ENCODE measurements at places on chromosomes 1 and 21. TPM values are rescaled to one million over a fixed set of nuclear protein-coding genes. Genes with fewer than 3 reads are reported as not detected.

DNA sequence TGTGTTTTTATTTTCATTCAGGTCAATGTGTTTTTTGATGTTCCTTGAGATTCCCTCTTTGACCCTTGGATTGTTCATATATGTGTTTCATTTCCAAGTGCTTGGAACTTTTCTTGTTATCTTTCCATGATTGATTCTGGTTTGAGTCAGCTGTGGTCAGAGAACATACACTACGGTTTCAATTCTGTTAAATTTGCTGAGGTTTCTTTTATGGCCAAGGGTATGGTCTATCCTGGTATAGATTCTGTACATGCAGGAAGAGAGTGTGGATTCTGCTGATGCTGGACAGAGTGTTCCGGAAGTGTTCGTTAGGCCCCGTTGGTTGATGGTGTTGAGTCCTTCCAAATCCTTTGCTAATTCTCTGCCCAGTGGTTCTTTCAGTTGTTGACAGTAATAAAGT is 98.5 kb upstream of the COL6A1 start:
- H3K27ac ChIP-seq = no peak overlapping the region
- H3K4me1 ChIP-seq = peaks cover 5% of the 10 kb centered on the region
- no peak for DNase-seq

DNA sequence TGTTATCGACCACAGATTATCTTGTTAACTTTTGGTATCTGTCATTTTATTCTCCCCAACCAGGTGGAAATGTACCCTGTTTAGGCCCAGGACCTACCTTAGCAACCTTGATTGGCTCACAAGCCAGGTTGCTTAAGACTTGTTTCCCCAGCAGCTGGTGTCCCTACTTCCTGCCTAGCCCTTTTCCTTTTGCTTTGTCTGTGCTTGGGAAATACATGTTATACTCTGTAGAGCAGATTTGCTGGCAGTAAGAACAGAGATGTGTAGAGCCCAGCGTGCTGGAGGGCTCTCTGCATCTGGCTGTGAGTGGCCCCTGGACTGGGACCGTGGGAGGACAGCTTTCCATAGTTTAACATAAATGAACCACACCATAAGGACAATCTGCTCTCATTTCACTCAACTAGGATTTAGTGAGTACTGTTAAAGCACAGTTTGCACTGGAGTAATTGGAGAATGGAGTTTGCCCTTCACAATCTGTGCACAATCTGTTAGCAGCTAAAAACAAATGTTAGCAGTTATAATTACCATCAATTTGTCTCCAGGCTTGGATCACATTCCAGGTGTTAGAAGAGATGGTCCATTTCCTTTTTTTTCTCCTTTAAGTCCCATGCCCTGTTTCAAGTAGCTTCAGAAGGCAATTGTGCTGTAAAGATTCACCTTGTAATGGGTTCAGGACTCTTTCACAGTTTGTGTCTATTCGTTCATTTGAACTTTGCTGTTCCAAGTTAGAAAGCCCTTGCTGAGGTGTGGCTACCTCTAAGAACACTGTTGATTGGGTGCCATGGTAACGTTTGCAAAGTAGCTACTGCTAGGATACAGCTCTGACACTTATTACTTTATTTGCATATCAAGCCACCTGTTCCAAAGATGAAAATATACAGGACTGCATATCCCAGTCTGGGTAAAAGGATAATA is at the start of gene APOBEC4:
TSS of gene APOBEC4 (minus strand) at position 770 of the 915 bp plus-strand sequence. CDS start 4,535 bp downstream, outside the sequence.
- no peak for DNase-seq
- H3K27me3 ChIP-seq = no peaks in the 10 kb centered on the region
- H3K4me1 ChIP-seq = peaks cover 15% of the 10 kb centered on the region
- peak within 1 kb of the TSS; percentile 83 for H3K27ac ChIP-seq
- peaks cover 4% of the 10 kb centered on the region for H3K36me3 ChIP-seq

GRCh38 chr1:33578557-33579448 is 106.4 kb downstream of the ZSCAN20 start:
- H3K27ac ChIP-seq = no peak overlapping the region
- no peak overlapping the region for H3K4me3 ChIP-seq
- H3K36me3 ChIP-seq = no peaks in the 10 kb centered on the region
- H3K4me1 ChIP-seq = peaks cover 5% of the 10 kb centered on the region
- H3K27me3 ChIP-seq = peaks cover 23% of the 10 kb centered on the region

DNA sequence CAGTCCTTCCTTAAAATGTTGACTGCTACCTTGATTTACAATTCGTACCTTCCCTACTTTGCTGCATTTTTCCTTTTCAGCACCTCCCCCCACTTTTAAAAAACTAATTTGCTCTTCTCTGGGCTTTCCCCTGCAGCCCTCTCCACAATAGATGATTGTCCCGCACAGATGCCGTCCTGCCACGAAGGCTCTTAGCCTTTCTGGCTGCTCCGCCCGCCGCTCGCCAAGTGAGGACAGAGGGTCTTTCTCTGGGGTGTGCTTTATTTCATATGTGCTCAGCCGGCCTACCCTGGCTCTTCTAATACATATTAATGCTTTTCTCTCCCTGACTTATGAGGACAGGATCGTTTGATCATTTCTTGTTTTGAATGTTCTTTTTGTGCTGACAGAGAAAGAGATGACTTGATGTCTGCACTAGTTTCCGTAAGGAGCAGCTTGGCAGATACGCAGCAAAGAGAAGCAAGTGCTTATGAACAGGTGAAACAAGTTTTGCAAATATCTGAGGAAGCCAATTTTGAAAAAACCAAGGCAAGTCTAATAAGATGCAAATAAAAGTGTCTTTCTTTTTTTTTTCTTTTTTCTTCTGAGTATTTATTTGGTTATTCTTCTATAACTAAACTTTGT is 60.6 kb downstream of the SDCCAG8 start:
- peak; percentile 51 for DNase-seq
- H3K27me3 ChIP-seq = no peaks in the 10 kb centered on the region
- H3K4me1 ChIP-seq = peaks cover 41% of the 10 kb centered on the region
- H3K27ac ChIP-seq = peak overlapping the region; percentile 58
- H3K4me3 ChIP-seq = peak overlapping the region; percentile 74
- H3K36me3 ChIP-seq = peaks cover 13% of the 10 kb centered on the region

DNA sequence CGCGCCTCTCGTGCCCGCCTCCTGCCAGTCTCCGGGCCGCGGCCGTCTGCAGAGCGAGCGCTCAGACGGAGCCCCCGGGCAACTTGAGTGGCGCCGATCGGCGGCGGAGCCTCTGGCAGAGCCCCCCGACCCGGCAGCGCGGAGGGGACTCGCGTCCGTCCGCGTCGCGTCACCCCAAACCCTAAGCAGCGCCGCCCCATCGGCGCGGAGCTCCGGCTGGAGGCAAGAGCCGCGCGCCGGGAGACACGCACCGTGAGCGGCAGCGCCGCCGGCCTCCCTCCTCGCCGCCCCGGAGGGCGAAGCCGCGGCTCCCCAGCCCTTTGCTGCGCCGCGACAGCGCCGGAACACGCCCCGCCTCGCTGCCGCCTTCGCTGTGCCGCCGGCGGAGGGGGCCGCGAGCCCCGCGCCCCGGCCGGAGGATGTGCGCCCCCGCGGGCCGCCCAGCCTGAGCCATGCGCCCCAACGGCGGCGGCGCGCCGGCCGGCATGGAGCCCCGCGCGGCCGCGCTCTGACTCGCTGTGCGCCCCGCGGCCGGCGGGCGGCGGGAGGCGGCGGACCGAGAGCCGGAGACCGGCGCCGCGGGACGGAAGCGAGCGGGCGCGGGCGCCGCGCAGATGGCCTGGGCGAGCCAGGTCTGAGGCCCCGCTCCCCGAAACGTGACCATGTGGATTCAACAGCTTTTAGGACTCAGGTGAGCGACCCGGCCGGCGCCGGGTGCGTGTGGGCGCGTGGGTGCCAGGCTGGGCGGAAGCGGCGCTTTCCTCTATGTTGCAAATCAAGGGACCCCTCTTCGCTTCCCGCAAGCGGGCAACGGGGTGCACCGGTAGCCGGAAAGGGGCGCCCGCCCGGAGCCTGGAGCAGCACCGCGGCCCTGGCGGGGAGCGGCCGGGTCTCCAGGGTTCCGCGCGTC is 610 bp downstream of the AJAP1 start:
- H3K27ac ChIP-seq = no peak overlapping the region
- peak overlapping the region; percentile 27 for H3K4me3 ChIP-seq
- H3K36me3 ChIP-seq = no peaks in the 10 kb centered on the region
- H3K27me3 ChIP-seq = peaks cover 71% of the 10 kb centered on the region
- DNase-seq = peak; percentile 8

DNA sequence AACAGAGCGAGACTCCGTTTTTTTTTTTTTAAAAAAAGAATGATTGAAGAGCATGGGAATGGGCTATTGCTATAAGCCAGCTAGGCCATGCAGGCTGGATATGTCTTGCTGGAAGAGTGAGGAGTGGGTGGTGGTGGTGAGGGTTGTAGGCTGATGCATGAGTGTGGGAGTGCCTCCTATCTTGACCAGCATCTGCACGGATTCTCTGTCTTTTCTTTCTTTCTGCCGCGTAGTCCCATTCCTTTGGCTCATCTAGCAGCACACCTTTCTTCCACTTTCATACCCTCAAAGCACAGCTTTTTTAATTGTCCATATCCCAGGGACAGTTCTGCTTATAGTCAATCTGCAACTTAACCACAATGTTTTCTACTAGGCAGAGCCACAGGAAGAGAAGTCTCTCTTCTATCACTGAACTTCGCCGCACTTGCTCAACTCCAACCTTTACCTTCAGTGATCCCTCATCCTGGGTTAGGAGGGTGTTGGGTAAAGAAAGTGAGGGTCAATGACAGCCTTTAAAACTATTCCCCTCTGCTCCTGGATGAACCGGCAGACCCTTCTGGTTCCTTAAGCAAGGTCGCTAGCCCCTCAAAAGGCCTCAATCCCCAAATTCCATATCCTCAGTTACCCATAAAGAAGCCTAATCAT is 15.2 kb downstream of the ADCY10 start:
- peaks cover 2% of the 10 kb centered on the region for H3K4me1 ChIP-seq
- H3K27ac ChIP-seq = no peak overlapping the region
- no peaks in the 10 kb centered on the region for H3K27me3 ChIP-seq
- H3K36me3 ChIP-seq = no peaks in the 10 kb centered on the region
- H3K4me3 ChIP-seq = no peak overlapping the region

- H3K4me3 ChIP-seq = no peak overlapping the region
- no peak for DNase-seq
- no peaks in the 10 kb centered on the region for H3K4me1 ChIP-seq
- H3K36me3 ChIP-seq = peaks cover 8% of the 10 kb centered on the region
- no peak overlapping the region for H3K27ac ChIP-seq
- no peaks in the 10 kb centered on the region for H3K27me3 ChIP-seq
These were observed 169.0 kb downstream of the AGBL4 start for GRCh38 chr1:49854741-49855140.

GRCh38 chr1:1183221-1183747 is 9.6 kb downstream of the TTLL10 start:
- no peaks in the 10 kb centered on the region for H3K27me3 ChIP-seq
- peaks cover 13% of the 10 kb centered on the region for H3K4me1 ChIP-seq
- no peak overlapping the region for H3K27ac ChIP-seq
- no peak for DNase-seq

DNA sequence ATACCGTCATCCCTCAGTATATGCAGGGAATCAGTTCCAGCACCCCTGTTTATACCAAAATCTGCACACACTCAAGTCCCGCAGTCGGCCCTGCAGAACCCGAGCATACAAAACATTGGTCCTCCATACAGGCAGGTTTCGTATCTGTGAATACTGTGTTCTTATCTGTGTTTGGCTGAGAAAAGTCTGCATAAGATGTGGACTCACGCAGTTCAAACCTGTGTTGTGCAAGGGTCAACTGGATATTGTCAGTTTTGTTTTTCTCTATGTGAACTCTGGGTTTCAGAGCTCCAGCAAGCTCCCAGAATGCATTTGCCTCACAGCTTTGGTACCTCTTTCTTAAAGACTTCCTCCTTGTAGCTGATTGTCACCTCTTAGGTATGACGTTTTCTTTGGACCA is 100.6 kb downstream of the NR5A2 start:
- H3K27me3 ChIP-seq = no peaks in the 10 kb centered on the region
- H3K4me1 ChIP-seq = peaks cover 14% of the 10 kb centered on the region
- H3K36me3 ChIP-seq = no peaks in the 10 kb centered on the region
- no peak for DNase-seq
- no peak overlapping the region for H3K27ac ChIP-seq

DNA sequence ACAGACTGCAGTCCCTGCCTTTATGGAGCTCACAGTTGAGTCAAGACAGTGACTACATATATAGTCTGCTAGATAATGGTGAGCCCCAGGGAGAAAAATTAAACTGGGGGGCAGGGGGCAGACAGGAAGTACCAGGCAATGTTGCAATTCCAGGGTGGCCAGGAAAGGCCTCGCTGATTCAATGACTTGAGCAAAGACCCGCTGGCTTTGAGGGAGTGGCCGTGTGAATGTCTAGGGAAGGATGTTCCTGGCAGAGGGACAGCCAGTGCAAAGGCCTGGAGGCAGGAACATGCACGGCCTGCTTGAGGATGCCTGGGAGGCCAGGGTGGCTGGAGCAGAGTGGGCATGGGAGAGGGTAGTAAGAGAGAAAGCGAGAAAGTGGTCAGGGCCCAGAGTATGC is 23.0 kb upstream of the EPHA8 start:
- no peak for DNase-seq
- no peak overlapping the region for H3K4me3 ChIP-seq
- peaks cover 5% of the 10 kb centered on the region for H3K27me3 ChIP-seq
- H3K27ac ChIP-seq = peak overlapping the region; percentile 92
- no peaks in the 10 kb centered on the region for H3K4me1 ChIP-seq

DNA sequence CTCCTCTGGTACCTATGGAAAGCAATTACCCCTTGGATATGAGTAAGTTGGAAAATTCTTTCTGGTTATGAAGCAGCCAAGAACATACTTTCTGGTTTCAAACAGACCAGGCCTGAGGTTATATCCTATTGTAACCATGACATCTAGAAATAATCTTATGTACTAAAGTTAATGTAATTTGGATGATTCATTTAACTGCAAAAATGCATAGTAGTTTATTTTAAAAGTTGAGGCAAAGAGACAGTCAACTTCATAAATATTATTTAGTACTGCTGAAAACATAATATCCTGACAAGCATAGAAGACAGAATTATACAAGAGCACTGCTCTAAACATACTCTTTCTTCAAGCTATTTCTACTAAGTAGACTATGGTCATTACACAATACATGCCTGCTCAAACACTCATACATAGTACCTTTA is 25.5 kb downstream of the ODF2L start:
- no peak overlapping the region for H3K4me3 ChIP-seq
- no peaks in the 10 kb centered on the region for H3K27me3 ChIP-seq
- H3K36me3 ChIP-seq = peaks cover 17% of the 10 kb centered on the region
- DNase-seq = no peak
- no peaks in the 10 kb centered on the region for H3K4me1 ChIP-seq

DNA sequence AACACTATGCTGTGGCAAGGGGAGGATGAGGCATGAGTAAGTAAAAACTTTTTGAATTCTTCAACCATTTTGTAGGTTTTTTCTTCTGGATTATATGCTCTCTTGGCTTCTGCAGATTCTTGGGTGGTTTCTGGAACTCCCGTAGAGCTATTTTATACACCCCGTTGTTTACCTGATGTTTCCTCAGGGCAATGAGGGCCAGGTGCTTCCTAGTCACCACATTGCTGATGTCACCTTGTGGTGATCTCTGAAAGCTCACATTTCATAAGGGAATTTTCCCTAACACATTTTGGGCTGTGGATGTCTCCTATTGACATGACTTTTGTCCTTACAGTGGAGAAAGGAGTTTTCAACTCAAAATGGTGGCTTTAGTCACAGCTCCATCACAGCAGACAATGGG is 356.6 kb downstream of the PLA2G4A start:
- H3K4me3 ChIP-seq = no peak overlapping the region
- H3K4me1 ChIP-seq = no peaks in the 10 kb centered on the region
- no peak for DNase-seq
- peaks cover 3% of the 10 kb centered on the region for H3K36me3 ChIP-seq

- no peak overlapping the region for H3K4me3 ChIP-seq
- H3K4me1 ChIP-seq = no peaks in the 10 kb centered on the region
- DNase-seq = no peak
- peaks cover 27% of the 10 kb centered on the region for H3K36me3 ChIP-seq
These were observed 38.9 kb downstream of the CCDC18 start for GRCh38 chr1:93219443-93219842.

The RBM15 gene
- 54.0 TPM for total RNA-seq

The HSF2BP gene
- 2.5 TPM for total RNA-seq

The GBP6 gene
- not detected for total RNA-seq

The DPH2 gene
- total RNA-seq = 32.7 TPM

The OPTC gene
- total RNA-seq = not detected

The CDC14A gene
- total RNA-seq = 16.6 TPM
